Stimulated activated effector memory CD8-positive, alpha-beta T cell treated with anti-CD3 and anti-CD28 coated beads, Interleukin-12 subunit alpha, Interleukin-12 subunit beta, amount 100 ng/mL, for 72 hours (primary cell): ENCODE measurements at places on chromosomes 6 and 20.
A peak's percentile ranks its signal among the peaks of the same experiment; 100 is the strongest.

DNA sequence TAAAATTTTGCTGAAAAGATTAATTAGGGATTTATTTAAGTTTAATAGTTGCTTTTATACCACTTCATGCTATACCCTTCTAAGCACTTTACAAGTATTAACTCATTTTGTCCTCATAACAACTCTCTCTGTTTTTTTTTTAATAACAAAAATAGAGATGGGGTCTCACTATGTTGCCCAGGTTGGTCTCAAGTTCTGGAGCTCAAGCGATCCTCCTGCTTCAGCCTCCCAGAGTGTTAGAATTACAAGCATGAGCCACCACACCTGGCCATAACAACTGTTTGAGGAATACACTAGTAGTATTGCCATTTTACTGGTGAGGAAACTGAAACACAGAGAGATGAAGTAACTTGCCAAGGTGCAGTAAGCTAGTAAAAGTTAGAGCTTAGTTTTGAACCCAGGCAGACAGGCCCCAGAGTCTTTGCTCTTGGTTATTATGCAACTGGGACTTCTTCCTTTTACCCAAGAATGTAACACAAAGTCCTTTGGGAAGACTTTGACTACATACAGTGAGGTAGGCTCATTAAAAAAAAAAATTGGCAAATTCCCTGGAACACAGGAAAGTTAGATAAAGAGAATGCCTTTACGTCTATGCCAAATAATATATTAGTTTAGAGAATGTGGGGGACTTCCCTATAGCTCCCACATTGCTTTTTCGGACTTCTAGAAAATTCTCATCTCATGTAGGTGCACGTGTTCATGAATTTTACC, 11.4 kb downstream of the ANKS1A start:
- no peak for DNase-seq

DNA sequence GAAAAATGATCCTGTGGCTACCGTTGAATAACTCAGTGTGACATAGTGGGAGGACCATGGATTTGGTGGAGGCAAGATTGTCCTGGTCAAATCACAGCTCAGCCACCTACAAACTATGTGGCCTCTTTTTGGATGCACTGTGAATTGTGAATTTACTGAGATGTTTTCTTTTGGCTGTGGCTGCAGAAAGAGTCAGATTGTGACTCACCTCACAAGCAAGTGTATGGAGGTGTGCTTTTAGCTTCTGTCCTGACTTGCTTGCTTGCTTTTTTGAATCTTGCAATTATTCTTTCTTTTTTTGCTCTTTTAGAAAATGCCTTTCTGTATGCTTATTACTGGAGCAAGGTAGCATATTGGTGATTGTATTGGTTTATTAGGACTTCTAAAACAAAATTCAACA, 122.9 kb upstream of the FOXO3 start:
- DNase-seq: no peak

- DNase-seq: peak; percentile 71
These were observed 719 bp downstream of the SMPD2 start for GRCh38 chr6:109441069-109441816.

DNA sequence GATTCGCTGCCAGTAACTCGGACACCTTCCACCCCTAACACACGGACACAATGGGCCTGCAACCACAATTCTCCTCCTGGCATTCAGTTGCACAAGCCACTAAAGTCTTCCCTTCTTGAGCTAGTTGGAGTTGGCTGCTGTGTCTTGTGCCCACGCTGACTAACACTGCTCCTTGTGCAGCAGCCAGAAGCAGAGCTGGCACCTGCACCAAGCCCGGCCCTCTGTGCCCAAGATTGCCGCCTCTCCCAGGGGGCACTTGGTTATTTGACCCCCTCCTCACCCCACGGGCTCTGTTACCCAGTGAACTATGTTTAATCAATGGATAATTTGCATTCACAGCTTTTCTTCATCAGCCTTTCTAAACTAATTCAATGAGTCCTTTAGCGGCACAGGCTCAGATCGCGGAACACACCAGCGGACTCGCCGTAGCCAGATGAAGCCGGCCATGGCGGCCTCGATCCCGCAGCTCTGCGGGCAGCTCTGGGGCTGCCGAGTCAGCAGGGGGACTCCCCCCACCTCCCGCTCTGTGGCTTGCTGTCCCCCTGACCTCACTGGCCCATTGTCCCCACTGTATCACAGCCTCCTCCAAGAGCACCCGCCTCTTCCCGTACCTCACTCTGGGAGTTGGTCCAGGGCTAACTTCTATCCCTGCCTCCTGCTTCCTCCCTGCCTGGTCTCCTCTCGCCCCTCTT, 94.8 kb upstream of the AFDN start:
- no peak for DNase-seq

DNA sequence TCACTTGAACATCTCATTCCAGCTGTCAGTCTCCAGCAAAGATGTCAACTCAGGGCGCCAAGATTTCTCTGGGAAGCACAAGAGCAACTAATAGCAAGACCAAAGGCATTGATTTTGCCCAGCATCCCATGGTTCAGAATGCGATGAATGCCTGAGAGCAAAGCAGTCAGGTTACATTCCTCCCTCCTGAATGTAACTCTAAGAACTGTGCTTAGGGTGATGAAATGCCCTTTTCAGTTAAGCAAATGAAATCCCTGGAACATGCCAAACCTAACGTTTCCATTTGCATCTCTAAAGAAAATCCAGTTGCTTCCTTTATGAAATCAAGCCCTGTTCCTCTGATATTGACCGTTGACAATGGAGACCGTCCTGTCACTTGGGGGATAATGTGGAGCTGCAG, 224.0 kb upstream of the PLN start:
- DNase-seq: no peak

DNA sequence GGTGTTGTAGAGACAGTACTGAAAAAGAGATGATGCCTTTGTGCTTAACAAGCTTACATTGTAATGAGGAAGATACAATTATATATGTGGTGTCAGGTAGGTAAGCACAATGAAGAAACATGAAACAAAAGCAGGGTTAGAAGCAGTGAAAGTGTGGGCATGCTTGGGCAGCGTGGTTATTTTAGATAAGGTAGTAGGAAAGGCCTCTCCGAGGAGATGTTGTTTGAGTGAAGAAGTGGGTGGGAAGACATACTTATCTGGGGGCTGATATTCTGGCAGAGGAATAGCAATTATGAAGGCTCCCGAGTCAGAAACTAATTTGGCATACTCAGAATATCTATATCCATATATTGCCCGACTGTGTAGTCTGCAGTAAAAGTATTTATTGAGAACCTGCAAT, 4.7 kb downstream of the CDKAL1 start:
- DNase-seq: no peak

DNA sequence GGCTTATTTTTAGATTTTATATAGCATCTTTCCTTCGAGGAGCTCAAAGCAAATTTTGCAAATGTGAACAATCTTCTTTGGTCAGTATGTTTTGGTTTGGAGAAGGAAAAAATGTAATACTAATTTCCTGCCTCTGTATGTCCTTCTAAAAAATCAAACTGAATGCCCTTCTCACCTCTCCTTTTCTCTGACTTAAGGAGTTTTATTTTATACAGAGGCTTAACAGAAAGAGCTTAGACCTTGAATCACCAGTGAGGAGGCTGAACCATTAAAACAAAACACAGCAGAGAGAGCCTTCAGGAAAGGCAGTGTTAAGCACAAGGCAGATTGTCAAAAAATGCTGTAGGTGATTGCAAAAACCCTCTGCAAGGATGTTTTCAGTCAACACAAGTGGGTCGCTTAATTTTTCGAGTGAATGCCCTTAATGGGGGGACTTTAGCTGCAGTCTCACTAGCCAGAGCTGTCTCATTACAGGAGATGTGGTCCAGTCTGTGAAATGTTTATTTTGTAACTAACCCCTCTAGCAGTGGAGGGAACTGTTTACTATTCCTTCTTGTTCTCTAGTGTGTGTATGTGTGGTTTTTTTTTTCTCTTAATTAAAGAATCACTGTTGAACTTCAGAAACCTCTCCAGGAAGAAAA, 481.3 kb upstream of the CITED2 start:
- no peak for DNase-seq

- peak; percentile 55 for DNase-seq
These were observed 501 bp downstream of the PLCG1 start for GRCh38 chr20:41137614-41138474.

DNA sequence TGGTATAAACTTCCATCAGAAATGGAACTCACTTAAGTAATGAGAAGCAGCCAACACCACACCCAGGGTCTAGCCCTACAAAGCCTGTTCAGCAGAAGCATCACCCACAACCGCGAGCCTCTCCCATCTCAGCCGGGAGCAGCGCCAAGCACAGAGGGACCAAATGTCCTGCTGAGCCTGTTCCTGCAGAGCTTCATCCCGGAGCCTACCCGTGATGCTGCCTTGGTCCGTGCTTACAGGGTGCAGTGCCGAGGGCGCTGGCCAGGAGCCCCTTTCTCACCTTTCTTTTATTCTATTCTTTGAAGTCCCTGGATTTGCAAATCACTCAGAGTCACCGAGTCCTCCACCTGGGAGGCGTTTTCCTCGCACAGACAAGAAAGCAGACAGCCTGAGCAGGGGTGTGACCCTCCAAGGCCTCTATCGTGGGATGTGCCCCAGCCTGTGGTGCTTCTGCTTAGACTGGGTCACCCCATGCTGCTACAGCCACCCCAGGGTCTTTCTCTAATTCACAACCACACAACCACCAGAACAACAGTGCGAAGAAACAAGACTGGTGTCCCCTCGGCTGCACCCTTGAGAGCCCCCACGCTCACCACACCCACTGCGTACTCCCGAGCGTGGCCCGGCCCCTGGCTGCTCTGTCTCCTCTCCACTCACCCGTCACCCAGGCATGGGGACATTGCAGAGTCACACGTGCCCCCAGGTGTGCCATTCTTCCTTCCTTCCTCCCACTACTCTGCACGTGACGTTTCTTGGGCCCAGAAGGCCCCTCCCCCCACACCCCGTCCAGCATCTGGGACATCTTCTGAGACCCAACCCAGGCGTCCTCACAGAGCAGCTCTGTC, 92.2 kb upstream of the MPC1 start:
- no peak for DNase-seq

DNA sequence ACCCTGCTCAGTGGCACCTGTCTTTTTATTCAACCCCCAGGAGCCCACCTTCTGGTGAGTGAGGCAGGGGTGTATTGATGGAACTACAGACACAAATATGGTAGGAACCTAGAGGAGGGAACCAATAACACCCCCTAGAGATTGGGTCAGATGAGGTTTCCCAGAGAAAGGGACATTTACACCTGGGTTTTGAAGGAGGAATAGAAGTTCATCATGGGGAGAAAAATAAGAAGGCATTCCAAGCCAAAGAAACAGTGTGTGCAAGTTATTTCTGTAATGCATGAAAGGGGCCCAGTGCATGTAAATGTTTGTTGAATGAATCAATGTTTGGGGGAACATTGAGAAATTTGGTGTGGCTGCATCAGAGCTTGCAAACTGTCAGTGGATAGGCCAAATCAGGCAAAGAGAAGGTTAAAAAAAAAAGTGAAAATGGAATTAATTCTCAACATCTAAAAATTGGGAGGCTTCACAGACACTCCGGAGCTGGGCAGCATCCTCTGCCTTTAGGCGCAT, 11.1 kb upstream of the KIAA1755 start:
- DNase-seq: no peak

DNA sequence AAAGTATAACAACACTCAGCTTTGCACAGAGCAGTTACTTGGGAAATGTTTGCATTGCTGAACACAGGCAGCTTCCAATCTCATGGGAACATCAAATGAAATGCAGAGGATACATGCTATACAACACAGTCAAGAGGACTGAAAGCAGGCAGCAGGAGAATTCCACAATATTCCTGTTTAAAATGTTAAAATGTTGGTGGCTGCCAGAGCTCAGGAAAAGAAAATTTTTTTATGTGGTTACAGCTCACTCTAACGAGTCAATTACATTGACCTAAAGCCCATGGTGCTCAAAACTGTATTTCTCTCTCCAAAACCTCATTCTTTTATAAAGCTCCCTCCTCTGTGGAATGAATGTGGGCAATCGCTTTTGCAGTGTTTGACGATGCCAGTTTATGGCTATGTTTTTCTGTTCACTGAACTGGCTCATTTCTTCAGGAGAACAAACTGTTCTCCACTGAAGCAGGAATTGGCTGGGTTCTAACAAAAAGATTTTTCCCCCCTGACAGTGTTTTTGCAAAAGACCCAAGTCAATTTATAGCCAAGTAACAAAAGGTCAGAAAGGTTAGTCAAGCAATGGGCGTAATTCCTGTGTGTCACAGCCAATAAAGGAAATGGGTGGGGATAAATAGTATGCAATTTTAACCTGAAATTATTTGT, 69.0 kb downstream of the ZHX3 start:
- no peak for DNase-seq

DNA sequence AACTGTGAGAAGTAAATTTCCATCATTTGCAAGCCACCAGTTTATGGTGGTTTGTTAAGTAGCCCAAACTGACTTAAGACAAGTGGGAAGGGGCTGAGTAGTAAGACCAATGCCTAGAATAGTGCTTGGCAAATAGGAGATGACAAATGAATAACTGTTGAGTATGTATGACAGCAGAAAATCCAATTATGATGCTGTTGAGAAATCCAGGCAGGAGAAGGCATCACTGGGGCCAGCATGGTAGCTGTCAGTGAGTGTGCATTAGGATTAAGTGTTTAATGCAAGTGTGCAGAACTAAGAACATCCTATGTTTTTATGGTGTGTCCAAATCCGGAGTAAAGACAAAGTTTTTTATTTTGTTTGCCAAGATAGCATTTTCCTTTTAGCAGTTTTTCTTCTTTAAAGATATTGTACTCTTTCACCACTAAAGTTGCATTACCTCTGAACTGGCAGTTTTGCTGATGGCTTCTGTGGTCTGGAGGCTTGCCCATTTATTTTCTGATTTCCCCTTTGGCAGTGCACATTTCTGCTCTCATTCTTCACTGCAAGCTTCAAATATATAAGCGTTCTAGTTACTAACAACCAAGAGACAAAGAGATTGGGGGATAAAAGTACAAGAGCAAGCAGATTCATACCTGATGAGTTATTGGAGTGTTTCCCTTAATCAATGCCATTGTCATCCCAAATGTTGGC, 289.7 kb downstream of the KCNQ5 start:
- no peak for DNase-seq

- no peak for DNase-seq
These were observed 12.6 kb downstream of the PCMTD2 start for GRCh38 chr20:64268174-64268573.

DNA sequence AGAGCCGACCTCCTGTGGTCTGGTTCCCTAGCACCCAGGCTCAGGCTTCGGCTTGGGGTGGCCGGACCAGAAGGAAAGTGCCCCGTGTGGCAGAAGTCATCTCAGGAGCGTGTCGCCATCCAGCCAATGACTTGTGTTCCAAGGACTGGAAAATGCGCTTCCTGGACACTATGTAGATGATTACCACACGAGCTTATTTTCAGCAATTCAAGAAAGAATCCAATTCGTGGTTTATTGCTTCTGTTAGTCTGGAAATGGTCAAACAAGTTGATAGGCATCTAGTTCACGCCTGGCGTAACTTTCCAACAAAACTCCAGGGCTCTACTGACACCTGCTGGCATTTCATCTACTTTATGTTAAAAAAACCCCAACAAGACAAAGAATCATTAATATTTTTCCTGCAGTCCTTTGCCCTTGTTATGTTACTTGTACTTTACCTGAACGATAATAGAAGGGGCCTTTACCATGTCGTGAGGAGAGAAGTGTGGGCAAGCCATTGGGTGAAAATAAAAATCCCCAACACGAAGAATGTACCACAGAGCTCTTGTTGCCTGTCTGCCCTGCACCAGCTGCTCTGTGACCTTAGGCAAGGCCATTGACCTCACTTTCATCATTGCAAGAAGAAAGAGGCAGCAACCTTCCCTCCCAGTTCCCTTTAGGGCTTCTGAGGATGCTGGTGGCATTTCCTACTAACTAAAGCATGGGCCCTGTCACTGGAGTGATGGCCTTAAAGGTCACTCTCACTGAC, 154.7 kb upstream of the LAMP5 start:
- no peak for DNase-seq

- no peak for DNase-seq
These were observed 66.2 kb downstream of the SCML4 start for GRCh38 chr6:107757910-107758309.
